ENCODE measurements at places on chromosomes 2 and 18.

DNA sequence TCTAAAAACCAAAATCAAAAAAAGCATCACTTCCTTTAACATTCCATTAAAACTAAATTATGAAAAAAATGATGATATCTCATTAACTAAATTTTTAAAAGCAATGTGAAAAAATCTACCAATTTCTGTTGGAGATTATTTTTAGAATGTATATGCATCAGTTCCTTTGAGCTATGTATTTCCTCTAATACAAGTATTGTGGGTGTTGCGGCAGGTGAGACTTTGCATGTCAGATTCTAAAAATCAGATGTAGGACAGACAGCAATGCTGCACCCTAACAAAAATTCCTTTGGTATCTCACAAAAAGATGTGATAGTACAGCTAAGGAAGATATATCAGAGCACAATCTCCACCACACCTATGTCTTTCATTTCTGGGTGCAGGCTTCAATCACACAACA is 6.8 kb downstream of the MBD2 start:
- DNase-seq: no peak

GRCh38 chr2:106833256-106833655 is 52.7 kb downstream of the ST6GAL2 start:
- no peak for DNase-seq

DNA sequence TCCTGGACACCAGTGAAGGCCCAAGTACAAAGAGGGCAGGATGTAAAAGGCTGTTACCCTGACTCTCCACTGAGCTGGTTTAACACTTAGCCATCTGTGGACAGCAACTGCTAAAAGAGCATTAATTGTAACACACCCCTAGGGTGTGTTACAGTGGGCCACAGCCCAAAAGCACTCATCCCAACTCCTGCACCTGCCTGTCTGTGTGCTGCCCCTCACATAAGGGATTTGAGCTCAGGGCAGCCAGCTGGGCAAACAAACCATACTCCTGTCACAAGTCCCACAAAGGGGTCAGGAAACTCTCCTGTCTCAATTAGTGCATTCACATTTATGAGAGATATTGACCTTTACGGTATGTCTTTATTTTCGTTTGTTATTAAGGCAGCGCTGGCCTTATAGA is 833.1 kb upstream of the NXPH2 start:
- no peak for DNase-seq

DNA sequence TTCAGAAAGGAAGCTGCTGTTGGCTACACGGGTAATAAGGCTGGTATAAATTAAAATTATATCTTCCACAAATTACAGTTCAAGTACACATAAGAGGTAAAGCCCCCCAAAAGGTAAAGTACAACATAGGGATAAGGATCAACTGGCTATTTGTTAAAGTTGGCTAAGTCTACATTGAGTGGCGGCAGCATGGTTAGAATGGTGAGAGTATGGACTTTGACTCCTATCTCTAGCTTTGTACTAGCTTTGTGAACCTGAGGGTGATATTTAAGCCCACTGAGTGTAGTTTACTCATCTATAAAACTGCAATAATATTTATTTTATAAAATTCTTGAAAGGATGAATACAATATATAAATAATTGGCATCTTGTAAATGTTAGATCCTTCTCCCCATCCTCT is 542.8 kb downstream of the DSC3 start:
- DNase-seq: no peak

Data from MCF 10A (cell line).